ENCODE measurements at places on chromosomes 16 and 17.
A peak's percentile ranks its signal among the peaks of the same experiment; 100 is the strongest.

GRCh38 chr17:77748436-77748835 is 210.1 kb upstream of the TNRC6C start:
- no peak for DNase-seq

DNA sequence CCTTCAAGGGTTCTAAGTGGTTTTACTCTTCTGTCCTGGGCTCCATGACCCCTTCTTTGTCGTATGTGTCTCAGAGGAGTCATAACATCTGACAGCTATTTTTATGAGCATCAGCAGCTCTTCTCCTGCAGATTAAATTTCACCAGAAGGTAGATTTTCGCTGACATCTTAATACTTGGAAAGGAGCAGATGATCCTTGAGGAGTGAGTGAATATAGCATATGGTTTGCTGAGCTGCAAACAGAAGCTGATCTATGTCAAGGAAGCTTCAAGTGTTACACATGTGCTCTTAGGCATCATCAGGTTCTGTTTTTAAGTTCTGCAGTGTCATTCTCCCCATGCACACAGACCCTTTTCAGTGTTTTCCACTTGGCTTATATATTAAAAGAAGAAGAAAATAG is 49.2 kb upstream of the MYH2 start:
- DNase-seq = peak; percentile 75

GRCh38 chr17:75031972-75032719 is 14.6 kb downstream of the ATP5PD start:
- DNase-seq = peak; percentile 88

DNA sequence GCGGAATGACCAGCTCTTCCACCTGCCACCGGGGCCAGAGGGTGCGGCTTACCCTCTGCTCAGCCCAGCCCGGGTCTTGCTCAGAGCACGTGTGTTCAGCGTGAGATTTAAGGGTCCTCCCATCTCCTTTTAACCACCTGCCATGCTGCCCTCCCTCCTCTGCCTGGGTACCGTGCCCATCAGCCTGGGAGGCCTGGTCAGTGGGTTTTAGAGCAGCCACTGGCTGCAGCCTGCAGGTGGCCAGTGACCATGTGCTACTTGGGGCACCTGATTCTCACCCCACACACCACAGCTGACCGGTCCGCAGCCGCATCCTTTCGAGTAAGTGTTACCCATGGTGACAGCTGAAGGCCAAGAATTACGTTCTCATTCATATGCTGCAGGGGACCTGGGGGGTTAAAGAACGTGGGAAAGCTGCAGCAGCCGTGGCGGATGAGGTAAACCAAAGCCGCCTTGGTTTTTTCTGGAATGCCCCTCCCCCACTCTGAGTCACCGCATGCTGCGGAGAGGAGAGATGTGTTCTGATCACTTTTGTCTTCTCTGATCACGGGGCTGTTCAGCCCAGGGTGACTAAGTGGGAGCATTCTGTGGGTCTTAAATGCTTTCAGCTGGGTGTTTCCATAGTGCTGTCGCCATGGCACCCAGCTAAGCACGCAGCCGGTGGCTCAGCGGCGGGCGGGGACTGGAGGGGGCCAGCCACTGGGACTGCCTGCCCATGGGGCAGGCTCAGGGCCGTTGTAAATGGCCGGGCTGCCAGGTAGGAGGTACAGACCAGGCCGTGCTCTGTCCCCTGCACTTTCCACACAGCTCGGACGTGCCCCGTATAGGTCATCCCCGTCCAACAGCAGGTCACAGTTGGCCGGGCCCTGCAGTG is 59.8 kb downstream of the BAIAP2 start:
- peak; percentile 93 for DNase-seq

DNA sequence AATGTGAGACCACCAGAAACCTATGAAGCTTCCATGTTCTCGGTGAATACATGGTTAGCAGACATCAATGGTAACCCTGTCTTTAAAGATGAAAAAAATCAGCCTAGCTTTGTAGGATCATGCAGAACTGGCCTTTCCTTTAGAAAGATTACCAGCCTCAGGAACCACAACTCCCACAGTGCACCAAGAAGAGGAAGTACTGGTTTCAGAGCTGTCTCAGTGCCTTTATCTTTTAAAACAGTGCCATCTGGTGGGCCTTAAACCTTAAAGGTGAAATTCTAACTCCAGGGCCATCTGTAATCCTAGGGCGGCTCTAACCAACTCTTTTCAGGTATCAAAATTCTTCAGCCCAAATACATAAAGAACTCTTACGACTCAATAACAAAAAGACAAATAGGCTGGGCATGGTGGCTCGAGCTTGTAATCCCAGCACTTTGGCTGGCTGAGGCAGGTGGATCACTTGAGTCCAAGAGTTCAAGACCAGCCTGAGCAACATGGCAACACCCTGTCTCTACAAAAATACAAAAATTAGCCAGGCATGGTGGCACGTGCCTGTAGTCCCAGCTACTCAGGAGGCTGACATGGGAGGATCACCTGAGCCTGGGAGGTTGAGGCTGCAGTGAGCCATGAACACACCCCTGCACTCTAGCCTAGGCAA is 5.4 kb downstream of the ATPAF2 start:
- DNase-seq = peak; percentile 93

DNA sequence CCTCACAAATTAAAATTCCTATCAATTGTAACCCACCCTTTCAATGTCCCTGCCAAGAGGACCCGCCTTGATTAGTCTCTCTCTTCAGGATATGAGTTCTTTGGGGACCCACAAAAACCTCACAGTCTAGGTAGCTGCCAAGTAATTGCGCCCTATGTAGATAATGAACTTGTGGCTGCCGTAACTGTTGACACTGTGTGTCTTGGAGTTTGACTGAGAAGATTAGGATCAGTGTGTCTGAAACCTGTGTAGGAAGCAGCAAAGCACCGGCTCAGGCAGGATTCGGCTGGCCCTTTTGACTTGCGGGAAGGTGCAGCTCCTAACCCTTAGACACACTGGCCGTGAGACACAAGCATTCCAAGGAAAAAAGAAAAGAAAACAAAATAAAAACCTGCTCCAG is 17.8 kb upstream of the SLC6A4 start:
- DNase-seq = no peak

- no peak for DNase-seq
Measured at GRCh38 chr17:69874175-69874670, 200.8 kb upstream of the KCNJ16 start.

DNA sequence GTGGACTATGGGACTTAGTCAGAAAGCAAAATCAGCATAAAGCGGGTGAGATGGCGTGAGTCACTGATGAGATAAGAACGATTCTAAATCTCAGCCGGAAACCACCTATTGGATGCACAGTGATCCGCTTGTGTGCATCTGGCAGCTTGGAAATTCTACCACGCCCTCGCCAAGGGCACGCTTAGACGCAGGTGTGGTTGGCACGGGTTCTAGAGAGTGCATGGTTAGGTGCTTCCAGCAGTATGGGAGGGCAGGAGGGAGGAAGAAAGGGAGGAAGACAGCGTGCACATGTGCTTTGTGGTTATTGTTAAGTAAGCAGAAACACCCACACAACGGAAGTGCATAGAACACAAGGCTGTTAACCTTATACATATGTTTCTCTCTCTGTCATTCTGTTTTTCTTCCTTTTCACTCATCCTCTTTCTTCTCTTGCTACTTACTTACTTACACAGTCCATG is 374.0 kb upstream of the ASIC2 start:
- DNase-seq = no peak

DNA sequence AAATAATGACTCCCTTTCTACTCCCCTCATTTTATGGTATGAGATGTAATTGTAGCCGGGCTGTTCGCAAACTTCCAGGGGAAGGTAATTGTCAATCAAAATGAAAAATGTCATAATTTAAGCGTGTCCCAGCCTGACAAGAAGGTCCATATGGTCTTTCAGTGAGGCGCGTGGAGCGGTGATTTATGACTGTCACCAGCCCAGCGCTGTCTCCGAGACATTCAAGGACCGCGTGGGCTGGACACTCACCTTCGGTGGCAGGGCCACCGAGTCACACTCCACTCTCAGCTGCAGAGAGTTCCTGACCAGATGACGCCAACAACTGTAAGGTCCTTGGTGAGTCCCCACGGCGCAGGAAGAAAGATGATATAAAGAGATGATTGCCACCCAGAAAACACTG is 157.7 kb upstream of the TNRC6C start:
- no peak for DNase-seq

DNA sequence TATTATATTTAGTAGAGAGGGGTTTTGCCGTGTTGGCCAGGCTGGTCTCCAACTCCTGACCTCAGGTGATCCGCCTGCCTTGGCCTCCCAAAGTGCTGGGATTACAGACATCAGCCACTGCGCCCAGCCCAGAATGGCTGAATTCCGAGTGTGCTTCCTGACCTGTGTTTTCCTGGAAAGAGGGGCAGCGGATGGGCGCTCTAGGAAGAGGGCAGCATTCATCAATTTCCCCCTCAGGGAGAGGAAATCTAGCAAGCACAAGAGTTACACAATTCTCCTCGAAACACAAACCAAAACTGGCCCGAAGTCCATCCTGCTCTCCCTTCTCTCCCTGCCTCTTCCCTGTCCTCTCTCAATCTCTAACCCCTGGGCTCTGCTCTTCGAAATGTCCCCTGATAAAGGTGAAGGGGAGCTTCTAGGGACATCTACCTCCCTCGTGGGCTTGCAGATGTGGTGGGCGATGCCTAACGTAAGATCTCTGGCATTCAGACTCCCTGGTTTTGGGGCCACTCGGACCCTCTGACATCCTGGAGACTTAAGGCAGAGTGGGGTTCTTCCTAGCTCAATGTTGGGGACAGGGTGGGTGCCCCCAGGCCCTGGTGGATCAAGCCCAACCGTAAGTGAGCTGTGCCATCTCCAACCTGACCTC is 1.0 kb downstream of the IL27 start:
- no peak for DNase-seq

DNA sequence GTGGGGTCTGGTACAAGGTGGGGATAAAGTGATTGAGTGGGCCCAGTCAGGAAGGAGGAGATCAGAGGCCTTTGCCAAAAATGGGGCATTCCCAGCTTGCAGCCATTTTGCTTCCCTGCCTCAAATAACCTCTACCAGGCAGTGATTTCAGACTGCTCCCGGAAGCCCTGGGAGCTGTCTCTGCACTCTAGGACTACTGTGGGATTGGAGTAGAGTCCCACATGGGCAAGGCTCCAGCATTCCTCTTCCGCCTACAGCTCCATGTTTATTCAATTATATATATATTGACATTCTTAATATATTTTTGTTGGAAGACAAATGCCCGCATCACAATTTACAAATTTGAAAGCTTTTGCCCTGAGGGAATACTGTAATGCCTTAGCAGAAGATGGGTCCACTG is 13.5 kb downstream of the SUPT6H start:
- DNase-seq = no peak

DNA sequence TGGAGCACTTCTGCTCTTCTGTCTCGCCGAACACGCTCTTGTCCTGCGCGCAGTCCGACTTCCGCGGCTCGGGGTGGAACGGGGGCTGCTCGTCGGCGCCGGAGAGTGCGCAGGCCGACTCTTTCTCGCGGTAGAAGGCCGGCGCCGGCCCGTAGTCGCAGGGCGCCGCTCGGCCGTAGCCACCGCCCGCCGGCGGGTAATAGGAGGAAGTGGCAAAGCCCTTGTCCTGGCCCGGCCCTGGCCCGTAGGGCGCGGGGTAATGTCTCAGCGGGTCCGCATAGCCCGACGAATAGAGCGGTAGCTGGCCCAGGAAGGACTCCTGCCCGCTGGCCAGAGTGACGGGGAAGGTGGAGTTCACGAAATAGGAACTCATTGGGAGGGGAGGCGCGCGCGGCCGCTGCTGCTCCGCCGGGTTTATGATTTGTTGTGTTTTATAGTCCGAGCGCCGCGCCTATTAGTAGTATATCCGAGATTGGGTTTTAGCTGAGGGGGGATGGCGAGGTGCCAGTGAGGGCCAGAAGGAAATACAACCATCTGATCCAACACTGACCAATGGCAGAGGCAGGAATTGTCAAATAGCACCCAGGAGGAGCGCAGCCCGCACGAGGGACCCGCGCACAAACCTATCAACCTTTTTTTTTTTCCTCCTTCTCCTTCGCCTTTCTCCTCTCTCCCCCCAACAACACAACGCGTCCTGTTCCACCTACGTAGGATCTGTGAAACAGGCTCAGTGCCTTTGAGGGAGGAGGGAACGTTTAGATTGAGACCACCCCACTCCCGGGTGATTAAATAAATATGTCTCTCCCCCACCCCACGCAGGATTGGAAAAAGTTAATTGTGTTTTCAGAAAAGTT is 4.4 kb upstream of the HOXB5 start:
- DNase-seq = no peak

DNA sequence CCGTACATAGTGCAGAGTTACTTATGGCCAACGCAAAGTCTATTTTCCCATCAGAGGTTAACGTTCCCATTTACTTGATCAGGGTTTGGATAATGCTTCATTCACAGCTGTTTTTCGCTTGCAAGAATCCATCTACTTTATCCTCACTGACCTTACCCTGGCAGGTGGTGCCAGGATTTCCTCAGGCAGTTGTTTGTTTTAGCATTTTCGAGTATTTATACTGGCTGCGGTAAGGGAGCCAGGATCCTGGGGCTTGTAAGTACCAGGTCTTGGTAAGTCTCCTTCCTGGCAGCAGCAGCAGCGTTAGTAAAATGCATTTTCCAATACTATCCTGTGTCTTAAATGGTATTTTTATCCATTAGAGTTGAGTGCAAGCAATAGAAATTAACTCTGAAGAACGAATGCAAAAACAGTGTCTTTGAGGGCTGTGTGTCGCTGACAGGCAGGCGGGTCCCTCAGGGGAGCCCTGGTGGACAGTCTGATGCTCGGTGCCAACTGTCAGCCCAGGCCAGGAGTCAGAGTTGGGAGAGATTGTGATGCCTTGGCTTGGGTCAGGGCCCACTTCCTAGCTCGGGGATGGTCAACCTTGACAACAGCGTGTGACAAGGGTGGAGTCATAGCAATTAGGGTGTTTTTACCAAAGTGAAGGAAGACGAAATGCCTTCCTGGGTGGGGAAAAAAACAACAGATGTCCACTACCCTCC is 92.4 kb upstream of the HSBP1 start:
- DNase-seq = peak; percentile 49

GRCh38 chr16:85308611-85309540 is 196.6 kb upstream of the CIBAR2 start:
- no peak for DNase-seq

GRCh38 chr16:69593751-69594255 is 28.0 kb downstream of the NFAT5 start:
- DNase-seq = no peak

DNA sequence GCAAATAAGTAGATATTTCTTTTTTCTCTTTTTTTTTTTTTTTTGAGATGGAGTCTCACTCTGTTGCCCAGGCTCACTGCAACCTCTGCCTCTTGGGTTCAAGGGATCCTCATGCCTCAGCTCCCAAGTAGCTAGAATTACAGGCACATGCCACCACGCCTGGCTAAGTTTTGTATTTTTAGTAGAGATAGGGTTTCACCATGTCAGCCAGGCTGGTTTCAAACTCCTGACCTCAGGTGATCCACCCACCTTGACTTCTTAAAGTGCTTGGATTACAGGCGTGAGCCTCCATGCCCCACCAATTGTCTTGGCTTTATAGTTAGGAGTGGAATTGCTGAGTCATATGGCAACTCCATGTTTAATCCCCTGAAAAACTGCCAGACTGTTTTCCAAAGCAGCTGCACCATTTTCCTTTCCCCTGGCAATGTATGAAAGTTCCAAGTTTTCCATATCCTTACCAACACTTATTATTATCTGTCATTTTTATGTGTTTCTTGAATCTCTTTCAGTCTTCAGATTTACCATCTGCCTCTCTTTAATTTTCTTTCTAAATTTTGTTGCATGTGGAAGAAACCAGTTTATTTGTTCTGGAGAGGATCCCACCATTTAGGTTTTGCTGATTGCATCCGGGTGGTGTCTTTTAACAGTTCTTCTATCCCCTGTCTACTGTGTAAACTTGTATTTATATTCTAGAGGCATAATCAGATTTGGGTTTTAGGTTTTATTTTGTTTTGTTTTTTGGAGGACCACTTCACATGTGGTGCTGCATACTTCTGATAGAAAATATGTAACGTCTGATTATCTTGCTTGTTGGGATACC is 9.9 kb upstream of the CES3 start:
- DNase-seq = no peak

All from tongue (tissue), 3 donors.